Left forelimb (tissue), 1 donor: ENCODE measurements at places on chromosomes 1 and 21.

DNA sequence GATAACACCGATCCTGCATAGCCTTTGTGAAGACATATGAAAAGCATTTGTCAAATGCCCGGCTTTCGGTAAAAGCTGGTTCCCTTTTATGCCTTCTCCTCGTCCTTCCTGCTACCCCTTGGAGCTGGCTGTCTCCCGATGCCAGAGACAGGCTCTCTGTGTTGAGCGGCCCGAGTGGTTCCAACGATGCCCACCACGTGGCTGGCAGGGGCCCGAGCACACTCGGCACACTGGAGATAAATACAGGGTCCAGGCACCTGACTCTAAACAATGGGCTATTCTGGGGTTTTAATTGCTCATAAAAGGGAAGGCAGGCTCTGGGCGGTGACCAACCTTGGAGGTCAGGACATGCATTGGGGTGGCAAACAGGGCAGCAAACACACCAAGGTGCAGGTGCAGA, 207.1 kb downstream of the HIVEP3 start:
- DNase-seq = no peak

- no peak for DNase-seq
These were observed 48.1 kb downstream of the NFIA start for GRCh38 chr1:61130338-61131000.

DNA sequence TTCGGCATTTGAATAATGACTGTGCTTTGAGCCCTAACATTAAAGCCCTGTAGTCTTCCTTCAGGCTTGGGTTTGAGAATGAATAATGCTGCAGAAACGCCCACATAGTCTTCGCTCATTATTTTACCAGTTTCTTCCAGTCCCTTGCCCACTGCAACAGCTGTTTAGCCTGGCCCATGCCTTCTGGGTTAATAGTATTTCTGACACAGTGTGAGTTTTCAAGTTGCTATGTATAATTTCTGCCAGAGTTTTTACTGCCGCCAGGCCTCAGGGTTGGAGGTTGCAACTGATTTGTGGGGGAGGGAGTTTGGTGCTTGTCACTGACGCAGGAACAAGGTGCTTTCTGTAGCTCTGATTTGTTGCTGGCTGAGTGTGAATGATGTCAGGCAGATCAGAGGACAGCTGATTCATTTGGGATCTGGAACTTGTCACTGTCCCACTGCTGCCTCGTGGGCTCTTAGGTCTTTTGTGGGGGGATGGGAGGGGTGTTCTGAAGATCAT, 109.8 kb downstream of the MAST2 start:
- no peak for DNase-seq

- no peak for DNase-seq
These were observed 34.4 kb downstream of the PALMD start for GRCh38 chr1:99680270-99680669.

GRCh38 chr1:85496941-85497582, 32.1 kb upstream of the DDAH1 start:
- no peak for DNase-seq

DNA sequence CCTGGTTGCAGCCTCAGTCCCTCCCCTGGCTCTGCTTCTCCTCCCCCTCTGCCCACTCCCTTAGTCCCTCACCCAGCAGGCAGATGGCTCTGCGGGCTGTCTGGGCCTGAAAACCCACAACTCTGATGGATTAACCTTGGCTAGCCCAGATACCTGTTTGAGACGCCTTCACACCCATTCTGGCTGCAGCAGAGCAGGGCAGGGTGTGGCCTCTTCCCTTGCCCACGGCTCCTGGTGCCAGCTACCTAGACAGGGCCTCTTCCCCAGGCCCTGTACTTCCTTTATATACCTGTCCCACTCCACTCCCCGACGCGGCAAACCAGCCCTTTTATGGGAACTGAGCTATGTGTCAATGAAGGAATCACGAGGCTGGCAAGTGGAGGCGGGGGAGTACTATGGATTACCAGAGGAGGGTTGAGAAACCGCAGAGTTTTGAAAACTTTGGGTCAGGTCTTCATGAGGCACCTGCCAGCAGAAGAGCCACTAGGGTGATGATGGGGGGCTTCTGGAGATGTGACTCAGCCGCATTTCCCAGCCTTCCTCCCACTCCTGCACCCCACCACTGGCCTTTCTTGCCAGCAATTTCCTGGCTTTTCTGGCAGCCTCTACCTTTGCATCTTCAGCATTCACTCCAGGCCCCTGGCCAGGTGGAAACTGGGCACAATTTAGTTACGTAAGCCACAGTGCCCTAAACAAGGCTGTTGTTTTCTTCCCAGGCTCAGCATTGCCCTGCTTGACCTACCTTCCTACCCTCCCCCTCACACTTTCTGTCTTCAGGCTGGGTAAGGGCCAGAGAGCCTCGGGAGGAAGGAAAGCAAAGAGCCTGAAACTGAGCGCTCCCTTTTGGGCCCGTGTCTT, at the start of gene CHI3L1:
CHI3L1 (minus strand) TSS at position 259 of the 858 bp plus-strand sequence; CDS start at position 178, 81 bp downstream.
- DNase-seq = peak; percentile 55

DNA sequence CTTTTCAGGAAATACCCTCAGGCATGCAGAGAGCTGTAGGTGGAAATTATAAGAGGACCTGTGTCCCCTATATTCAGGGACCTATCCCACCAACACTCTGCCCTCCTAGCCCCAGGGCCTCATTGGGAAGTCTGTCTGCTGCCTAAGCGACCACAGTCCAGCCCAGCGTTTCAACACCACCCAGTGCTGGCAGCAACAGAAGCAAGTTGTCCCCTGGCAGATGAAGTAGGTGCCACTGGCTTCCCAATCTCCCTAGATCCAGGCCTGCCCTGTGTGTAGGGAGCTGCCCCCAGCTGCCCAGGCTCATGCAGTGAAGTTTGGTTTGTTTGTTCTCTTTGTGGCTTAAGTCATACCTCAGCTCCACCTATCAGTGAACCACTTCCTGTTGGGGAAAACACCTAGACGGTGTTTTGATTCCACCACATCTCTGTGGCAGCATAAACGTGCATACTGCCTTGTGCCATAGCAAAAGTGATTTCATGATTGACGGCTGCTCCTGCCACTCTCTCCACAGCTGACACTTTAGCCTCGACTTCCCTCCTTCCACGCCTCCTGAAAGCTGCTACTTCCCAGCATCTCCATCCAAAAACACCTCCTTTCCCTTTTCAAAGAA, 8.1 kb upstream of the LEFTY1 start:
- no peak for DNase-seq

GRCh38 chr1:51612447-51612961, 4.4 kb upstream of the OSBPL9 start:
- no peak for DNase-seq

DNA sequence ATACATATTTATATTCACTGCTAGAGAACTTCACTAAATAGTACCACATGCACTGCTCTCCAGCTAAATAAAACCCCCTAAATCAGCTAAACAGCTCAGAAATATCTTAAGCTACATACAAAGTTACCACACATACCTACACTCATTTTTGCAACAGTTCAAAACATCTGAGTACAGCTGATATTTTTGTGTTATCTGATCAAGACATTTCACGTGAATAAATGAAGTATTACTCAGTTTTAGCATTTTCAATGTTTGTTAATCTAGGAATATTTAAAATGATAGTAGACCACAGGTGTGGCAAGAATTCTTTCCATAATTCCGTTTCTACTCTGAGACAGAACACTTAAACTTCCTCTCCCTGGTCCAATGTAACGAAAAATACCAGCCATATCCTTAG, 20.8 kb downstream of the EVI5 start:
- DNase-seq = no peak

DNA sequence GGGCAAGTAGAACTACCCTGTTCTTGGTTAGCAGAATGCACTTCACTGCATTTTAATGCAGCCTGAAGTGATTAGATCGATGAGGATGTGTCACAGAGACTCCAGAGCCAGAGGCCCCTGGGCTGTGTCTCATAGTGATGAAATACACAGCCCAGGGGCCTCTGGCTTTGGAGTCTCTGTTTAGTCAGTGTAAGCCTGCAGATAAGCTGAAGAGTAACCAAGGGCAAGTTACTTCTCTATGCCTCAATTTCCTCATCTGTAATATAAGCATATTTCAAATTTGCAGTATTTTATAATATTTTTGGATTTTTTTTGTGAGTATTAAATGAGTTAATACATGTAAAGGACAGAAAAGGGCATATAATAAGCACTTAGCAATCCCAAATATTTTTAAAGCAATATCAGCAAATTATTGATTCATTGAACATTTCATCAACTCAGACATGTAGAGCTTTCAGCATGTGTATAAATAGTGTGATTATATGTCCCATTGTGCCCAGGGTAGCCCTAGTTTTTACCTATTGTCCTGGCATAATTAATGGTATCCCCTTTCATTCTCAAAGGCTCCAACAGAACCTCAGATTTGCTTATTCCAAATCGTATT, 23.6 kb upstream of the APOBEC4 start:
- no peak for DNase-seq

DNA sequence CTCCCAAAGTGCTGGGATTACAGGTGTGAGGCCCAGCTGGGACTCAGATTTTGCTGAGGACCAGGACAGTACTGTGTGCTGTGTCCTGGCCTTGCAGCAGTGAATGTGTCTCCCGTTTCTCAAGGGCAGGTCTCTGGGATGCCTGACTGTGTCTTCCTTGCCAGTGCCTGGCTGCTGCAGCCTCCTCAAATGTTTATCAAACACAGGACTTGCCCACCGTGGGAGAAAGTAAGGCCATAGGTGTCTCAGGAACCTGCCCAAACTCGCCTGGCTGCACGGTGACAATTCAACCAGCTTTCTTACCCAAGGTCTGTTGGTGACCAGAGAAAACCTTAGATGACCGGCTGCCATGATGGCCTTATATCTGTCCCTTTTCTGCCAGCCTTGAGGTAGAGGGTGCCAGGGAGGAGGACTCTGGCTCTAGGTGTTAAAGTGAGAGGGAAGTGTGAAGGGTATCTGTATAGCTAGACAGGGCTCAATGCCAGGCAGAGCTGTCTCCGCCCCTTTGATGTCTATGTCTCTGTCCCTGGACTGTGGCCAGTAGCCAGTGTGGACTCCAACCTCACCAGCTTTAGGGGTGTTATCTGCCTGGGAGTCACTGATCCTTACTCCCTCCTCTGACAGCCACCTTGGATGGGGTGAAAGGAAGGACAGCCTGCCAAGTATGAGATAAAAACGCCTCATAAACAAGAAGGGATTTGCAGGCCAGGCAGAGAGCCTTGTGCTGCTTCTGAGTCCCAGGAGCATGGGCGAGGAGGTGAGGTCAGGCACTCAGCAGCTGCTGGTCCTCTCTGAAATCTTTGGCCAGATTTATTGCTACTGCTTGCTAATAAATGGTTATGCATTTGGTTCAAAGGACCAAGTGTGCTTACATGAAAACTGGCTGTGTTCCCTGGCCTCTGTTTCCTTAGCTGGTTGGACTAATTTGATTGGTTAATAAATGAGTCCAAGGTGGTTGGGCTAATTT, 22.3 kb downstream of the IL6R start:
- DNase-seq = no peak

GRCh38 chr1:233238884-233239431, 56.6 kb downstream of the PCNX2 start:
- DNase-seq = no peak

GRCh38 chr1:168190403-168190802, 11.6 kb downstream of the TIPRL start:
- DNase-seq = no peak
